ENCODE measurements at places on chromosomes 2 and 18. TPM values are rescaled to one million over a fixed set of nuclear protein-coding genes. Genes with fewer than 3 reads are reported as not detected.

Gene CTAGE1
- total RNA-seq = not detected

Gene ABCB11
- total RNA-seq = 0.03 TPM

Gene PLCD4
- total RNA-seq = 0.43 TPM

Gene OTX1
- total RNA-seq = not detected

Gene DSC2
- 0.13 TPM for total RNA-seq

Gene UGT1A8
- not detected for total RNA-seq

Gene IL1F10
- total RNA-seq = not detected

Gene TMEM18
- 28.4 TPM for total RNA-seq

Gene LINC00305
- not detected for total RNA-seq

Gene TRABD2A
- total RNA-seq = 165 TPM

Gene TDRD15
- not detected for total RNA-seq

Gene SIX3
- total RNA-seq = not detected

Gene CFAP65
- total RNA-seq = not detected

Gene CPO
- total RNA-seq = not detected

Gene KATNAL2
- 1.7 TPM for total RNA-seq

Gene QPCT
- not detected for total RNA-seq

Gene HJURP
- total RNA-seq = 1.3 TPM

Gene LYPD6
- total RNA-seq = not detected

Gene KCTD18
- 19.8 TPM for total RNA-seq

Gene DLGAP1
- total RNA-seq = 0.26 TPM

Gene ZNF2
- 7.5 TPM for total RNA-seq

Gene NEU4
- total RNA-seq = 1.4 TPM

Gene DLX1
- total RNA-seq = not detected

Gene DYSF
- total RNA-seq = 1.9 TPM

Gene MERTK
- total RNA-seq = 0.73 TPM

Gene KCNS3
- total RNA-seq = not detected

Gene MAPRE3
- total RNA-seq = 4.4 TPM

Gene ACADL
- total RNA-seq = not detected

Gene FBXO15
- 2.0 TPM for total RNA-seq

Gene SLC5A7
- not detected for total RNA-seq

Gene FHOD3
- not detected for total RNA-seq

Gene CDK15
- not detected for total RNA-seq

Gene HOXD9
- 0.15 TPM for total RNA-seq

Gene SERPINB4
- total RNA-seq = not detected

Gene SPP2
- total RNA-seq = not detected

Gene PLEKHA3
- total RNA-seq = 24.8 TPM

Gene IL36B
- not detected for total RNA-seq

Gene CDH20
- total RNA-seq = not detected

Gene GDF7
- 0.28 TPM for total RNA-seq
